ENCODE measurements at places on chromosomes 3 and 15.
A peak's percentile ranks its signal among the peaks of the same experiment; 100 is the strongest.

DNA sequence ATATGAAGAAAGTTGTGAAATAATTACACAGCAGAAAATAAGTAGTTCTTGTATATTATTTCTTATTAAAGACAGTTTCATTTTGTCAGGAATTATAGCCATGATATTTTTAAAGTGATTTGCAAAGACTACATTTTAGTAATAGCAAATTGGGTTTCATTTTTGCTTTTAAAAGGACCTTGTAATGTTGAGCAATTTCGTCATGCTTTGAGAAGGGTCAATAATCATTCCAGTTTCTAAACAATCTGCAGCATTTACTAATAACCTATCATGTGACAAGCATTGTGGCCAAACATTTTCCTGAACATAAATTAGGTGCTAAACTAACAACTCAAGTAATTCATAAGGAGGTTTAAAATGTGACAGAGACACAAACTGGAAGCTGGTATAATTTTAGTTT is 214.4 kb upstream of the CBLB start:
- DNase-seq, result no peak

DNA sequence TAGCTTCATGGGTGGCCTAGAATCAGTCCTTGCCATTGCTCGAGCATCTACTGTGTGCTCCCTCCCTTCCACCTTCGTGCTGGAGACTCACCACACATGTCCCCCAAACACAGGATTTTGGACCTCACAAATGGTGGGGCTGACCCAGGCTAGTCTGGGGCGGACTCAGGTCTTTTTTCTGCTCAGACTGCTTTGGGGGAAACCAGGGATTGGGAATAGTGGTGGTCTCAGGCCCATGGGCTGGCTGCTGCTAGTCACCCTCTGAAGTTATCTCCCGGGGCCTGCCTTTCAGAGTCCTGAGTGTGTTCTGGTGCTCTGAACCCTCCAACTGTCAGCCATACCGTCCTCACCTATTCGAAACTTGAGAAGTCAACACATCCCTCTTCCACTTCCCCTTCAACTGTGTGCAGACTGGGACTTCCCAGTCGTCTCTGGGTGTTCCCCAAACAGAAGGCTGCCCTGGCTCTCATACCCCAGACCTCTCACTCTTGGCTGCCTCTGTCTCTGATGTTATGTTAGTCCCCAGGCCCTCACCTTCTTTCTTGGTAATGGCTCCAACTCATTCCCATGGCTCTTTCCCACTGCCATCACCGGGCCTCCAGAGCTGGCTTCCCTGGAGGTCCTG is 46.0 kb downstream of the PPCDC start:
- no peak for DNase-seq

DNA sequence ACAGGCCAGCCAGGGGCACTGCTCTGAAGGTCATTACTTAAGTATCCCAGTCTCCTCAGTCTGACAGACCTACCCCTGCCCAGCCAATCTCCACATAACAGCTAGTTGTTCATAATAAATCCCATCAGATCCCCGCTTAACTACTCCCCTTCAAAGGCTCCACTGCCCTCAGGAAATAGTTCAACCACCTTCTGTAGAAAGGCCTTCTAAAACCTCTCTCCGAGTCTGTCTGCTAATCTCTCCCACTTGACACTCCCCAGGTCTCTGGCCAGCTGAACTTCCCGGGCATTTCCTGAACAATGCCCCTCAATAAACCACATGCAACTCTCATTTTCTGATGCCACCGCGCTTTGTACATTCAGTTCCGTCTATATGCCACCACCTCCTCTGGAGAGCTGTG is 6.0 kb downstream of the PRC1 start:
- peak; percentile 58 for DNase-seq

DNA sequence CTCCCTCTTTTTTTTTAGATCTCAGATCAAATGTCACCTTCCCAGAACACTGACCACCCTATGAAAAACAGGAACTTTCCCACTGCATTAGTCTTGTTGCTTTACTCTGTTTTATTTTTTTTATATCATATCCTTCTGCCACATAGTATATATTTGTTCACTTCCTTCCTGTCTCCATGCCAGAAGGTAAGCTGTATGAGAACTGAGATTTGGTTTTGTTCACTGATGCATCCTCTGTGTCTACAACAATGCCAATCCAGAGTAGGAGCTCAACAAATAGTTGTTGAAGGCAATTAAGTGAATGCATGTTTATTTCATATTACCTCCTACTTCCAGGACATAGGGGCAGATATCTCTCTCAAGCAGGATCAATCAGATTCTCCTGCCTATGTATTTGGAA is 114.4 kb downstream of the TPRG1 start:
- DNase-seq, result no peak

DNA sequence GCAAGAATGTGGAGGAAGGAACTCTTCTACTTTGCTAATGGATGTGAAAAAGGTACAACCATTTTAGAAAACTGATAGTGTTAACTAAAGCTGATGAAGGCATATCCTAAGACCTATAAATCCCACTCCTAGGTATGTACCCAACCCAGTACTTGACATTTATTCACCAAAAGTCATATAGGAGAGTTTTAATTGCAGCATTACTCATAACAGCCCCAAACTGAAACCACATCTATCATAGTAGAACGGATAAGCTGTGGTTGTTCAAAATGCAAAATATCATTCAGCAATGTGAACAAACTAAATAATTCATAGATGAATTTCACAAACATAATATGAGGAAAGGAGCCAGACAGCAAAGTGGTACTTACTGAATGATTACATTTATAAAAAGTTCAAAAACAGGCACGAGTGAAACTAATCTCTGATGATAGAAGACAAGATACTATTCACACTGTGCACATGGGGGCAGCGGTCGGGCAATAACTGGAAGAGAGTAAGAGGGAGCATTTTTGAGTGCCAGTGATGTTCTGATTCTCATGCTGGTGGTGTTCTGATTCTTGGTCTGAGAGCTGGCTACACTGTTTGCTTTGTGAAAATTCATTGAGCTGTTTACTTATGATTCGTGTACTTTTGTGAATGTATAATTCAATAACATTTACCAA is 34.3 kb downstream of the GOLIM4 start:
- DNase-seq, result no peak

GRCh38 chr15:36758800-36759199 is 179.4 kb downstream of the CDIN1 start:
- no peak for DNase-seq

DNA sequence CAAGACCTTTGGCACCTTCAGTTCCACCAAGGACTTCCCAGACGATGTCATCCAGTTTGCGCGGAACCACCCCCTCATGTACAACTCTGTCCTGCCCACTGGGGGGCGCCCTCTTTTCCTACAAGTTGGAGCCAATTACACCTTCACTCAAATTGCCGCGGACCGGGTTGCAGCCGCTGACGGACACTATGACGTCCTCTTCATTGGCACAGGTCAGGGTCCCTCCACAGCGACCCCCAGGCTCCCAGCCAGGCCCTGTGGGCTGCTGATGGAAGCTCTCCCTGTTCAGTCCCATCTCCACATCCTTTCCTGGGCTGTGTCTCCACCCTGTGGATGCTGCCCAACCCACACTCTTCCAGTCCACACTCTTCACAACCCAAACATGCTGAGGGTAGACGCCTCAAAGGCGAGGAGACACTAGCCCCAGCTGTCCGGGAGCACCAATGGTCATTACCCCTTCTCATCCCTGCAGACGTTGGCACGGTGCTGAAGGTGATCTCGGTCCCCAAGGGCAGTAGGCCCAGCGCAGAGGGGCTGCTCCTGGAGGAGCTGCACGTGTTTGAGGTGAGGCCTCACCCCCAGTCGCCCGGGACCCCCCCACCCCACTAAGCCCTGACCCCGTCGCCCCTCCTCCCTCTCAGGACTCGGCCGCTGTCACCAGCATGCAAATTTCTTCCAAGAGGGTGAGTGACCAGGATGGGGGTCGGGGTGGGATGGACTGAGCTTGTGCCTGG is 4.3 kb upstream of the LSMEM2 start:
- peak; percentile 19 for DNase-seq

- no peak for DNase-seq
Observed at GRCh38 chr15:63918317-63918672, 84.5 kb upstream of the HERC1 start.

GRCh38 chr3:5423523-5423922 is 236.0 kb downstream of the EDEM1 start:
- no peak for DNase-seq

DNA sequence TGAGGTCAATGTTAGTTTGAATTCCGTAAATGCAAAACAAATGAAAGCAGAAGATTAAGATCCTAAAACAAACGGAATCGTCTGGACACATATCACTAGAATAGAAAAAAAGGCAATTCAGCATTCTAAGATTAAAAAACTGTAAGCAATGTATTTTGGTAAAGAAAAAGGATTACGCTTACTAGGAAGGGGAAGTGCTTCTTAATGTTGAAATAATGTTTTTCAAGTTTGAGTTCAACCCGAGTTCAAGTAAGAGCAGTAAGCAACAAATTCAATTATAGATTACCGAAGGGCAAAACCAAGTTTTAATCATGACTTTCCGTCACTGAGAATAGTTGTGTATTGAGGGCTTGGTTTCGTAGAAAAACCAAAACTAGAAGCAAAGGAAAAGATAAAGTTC is 637 bp downstream of the CIP2A start:
- DNase-seq, result peak; percentile 23

DNA sequence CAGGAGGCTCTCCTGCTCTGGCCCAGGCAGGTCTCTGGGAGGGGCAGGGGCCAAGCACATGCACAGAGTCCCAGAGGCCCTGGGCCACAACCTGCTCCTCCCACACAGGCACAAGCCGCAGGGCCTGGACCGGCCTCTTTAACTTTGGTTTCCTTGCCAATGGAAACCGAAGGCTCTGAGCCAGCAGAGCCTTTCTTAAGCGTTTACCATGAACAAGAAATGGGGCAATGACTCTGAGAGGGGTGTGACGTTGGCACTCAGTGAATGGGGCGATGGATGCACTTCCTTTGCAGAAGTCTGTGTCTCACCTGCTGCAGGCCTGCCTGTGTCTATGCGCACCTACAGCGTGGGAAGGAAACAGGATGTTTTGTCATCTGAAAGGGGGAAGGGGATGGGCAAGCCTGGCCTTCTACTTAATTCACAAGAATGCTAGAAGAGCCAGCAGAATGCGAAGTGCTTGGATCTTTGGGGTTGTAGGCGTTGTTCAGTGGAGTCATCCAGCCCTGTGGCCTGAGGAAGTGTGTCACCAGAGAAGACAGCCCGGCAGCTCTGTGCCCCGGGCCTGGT is 41.8 kb downstream of the IFT122 start:
- no peak for DNase-seq

DNA sequence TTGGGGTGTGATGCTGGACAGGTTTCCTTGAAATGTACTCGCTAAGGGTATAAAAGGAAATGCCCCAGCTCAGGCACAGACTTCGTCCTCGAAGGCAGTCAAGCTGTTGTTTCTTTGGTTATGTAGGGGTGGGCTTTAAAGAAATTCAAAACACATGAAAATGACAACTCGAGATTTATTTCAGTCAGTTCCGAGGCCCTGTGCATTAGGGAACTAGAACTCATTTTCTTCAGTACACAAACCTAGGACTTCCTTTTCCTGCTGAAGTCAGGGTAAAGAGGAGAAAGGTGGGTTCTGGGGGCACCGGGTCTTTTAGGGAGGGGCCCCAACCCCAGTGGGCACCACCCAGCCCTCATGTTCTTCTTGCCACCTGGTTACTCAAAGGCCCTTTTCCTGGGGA is 7.7 kb downstream of the CCR9 start:
- DNase-seq, result no peak

- no peak for DNase-seq
Observed at GRCh38 chr3:30453360-30454039, 152.9 kb upstream of the TGFBR2 start.

Data from GF-D8 (cell line).